ENCODE measurements at places on chromosomes 7 and 10.

- no peak for DNase-seq
These were observed 15.7 kb downstream of the PRKCQ start for GRCh38 chr10:6564367-6564766.

- DNase-seq = no peak
These were observed 352.2 kb downstream of the TFEC start for GRCh38 chr7:115678086-115678982.

DNA sequence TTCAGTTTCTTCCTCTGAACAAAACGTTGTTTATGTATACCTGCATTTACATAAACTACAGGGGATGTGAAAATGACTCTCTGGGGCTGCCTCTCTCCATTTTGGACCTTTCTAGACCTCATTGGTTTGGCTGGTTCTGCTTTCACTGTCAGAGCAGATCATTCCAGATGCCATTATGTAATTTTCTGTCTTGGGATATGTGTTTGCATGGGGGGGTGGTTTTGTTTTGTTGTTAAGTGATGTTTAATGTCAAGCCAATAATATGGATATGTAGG lies 172.4 kb downstream of the LRRC4 start:
- DNase-seq = no peak

DNA sequence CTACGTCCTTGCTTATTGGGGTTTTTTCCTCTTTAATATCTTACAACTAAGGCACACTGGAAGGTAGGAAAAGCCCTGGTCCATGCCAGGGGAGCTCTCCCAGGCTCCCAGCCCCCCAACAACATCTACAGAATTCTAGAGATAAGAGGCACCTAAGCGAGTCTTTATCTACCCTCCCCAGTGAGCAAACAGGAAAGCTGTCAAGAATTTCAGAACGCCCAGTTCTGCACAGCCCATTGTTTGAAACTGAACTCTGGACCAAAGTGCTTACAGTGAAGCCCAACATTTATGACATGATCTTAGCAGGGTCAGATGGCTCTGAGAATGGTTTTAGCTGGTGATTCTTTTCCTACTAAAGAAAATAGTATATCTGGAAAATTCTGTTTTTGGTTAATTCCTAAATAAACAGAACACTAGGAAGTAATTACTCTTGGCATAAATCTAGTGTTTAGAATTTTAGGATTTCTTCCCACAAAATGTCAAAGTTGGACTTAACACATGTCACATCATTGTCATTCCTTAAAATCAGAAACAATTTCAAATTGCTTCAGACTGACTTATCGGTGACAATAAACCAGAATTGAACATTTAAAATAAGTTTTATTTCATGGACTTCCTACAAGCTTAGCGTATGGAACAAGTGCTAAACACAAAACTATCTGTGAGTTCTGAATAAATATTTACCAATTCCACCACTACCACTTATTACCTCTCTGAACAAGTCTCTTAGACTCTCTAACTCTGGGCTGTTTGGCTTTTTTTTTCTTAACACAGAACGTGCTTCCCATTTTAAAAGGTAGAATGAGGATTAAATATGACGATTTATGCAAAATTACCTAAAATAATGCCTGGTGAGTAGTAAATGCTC lies 31.3 kb upstream of the RNF32 start:
- no peak for DNase-seq

DNA sequence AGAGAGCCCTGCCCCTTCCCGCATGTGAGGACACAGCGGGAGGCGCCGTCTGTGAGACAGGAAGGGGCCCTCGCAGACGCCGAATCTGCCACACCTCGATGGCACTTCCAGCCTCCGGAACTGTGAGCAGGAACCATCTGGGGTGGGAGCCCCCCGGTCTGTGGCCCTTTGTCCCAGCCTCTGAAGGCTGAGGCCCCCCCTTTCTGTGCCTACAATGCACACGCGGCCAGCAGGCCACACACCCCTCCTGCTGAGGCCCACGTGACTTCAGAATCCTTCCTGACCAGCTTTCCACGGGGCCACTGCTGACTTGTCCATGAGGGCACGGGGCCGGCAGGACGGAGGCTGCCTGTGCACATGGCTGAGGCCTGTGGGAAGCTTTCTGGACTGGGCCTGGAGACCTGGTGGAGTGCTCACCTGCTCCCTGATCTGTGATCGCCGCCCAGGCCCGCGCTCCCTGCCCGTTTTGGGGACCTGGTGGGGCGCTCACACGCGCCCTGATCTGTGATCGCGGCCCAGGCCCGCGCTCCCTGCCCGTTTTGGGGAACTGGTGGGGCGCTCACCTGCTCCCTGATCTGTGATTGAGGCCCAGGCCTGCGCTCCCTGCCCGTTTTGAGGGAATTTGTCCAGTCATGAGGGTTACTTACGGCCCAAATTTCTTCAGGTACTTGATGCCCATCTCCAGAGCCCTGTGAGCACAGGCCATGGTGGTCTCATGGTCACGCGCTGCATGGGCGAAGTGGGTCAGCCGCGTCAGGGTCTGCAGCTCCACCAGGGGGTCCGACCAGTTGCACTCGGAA lies 34.3 kb downstream of the CFAP46 start:
- DNase-seq = no peak

Measured in HAP-1 (cell line).